ENCODE measurements at places on chromosomes 6 and 20. TPM values are rescaled to one million over a fixed set of nuclear protein-coding genes. Genes with fewer than 3 reads are reported as not detected.

- H3K36me3 ChIP-seq: no peaks in the 10 kb centered on the region
- no peak for DNase-seq
- H3K27ac ChIP-seq: no peak overlapping the region
- no peaks in the 10 kb centered on the region for H3K4me1 ChIP-seq
Measured at GRCh38 chr20:22466447-22467171, 117.8 kb downstream of the FOXA2 start.

DNA sequence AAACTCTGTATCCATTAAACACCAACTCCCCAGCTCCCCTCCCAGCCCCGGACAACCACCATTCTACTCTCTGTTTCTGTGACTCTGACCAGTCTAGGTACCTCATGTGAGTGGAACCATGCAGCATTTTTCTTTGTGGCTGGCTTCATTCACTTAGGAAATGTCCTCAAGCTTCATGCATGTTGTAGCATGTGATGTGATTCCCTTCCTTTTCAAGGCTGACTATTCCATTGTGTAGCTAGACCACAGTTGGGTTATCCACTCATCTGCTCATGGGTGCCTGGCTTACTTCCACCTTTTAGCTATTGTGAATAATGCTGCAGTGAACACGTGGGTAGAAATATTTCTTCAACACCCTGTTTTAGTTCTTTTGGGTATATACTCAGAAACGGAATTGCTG lies 8.8 kb upstream of the BPHL start:
- no peak overlapping the region for H3K4me3 ChIP-seq
- peaks cover 51% of the 10 kb centered on the region for H3K36me3 ChIP-seq
- DNase-seq: no peak

GRCh38 chr6:100160930-100161329 lies 166.9 kb upstream of the MCHR2 start:
- no peaks in the 10 kb centered on the region for H3K4me1 ChIP-seq
- H3K27me3 ChIP-seq: peaks cover 14% of the 10 kb centered on the region
- H3K27ac ChIP-seq: no peak overlapping the region
- no peaks in the 10 kb centered on the region for H3K36me3 ChIP-seq

- no peak overlapping the region for H3K27ac ChIP-seq
- H3K4me3 ChIP-seq: no peak overlapping the region
- DNase-seq: no peak
Measured at GRCh38 chr6:150932996-150933395, 67.5 kb downstream of the MTHFD1L start.

Gene KCNG1
- total RNA-seq: 3.1 TPM

Gene OR12D3
- not detected for total RNA-seq

Gene C20orf202
- not detected for total RNA-seq
